ENCODE measurements at places on chromosomes 3 and 15.
A peak's percentile ranks its signal among the peaks of the same experiment; 100 is the strongest.

GRCh38 chr15:89003865-89004725 is 84.2 kb upstream of the ABHD2 start:
- DNase-seq, result no peak

- no peak for DNase-seq
These were observed 37.9 kb downstream of the IQCB1 start for GRCh38 chr3:121796970-121797369.

DNA sequence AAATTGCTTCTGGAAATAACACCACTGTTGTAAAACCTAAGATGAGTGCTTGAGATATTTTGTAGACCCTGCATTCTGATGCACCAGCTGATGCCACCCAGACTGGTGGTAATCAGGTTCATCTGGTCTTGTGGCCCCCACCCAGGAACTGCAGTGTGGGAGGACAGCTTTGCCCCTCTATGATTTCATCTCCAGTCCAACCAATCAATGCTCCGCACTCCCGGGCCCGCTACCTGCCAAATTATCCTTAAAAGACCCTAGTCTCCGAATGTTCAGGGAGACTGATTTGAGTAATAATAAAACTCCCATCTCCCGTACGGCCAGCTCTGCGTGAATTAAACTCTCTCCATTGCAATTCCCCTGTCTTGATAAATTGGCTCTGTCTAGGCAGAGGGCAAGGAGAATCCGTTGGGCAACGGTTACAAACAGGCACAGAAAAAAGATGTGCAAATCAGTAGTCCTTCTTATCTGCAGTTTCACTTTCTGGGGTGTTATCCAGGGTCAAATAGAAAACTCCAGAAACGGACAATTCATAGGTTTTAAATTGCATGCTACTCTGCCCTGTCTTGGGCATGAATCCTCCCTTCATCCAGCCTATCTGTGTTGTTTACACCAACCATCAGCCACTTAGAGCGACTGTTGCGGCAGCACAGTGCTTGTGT is 29.2 kb upstream of the TRPM1 start:
- DNase-seq, result no peak

- no peak for DNase-seq
These were observed 231.3 kb downstream of the KLF13 start for GRCh38 chr15:31557899-31558298.

GRCh38 chr15:77454951-77455350 is 34.3 kb downstream of the HMG20A start:
- no peak for DNase-seq

- DNase-seq, result no peak
These were observed 47.3 kb downstream of the PTPRG start for GRCh38 chr3:61608711-61609110.

GRCh38 chr3:108271626-108272025 is 24.7 kb upstream of the HHLA2 start:
- no peak for DNase-seq

DNA sequence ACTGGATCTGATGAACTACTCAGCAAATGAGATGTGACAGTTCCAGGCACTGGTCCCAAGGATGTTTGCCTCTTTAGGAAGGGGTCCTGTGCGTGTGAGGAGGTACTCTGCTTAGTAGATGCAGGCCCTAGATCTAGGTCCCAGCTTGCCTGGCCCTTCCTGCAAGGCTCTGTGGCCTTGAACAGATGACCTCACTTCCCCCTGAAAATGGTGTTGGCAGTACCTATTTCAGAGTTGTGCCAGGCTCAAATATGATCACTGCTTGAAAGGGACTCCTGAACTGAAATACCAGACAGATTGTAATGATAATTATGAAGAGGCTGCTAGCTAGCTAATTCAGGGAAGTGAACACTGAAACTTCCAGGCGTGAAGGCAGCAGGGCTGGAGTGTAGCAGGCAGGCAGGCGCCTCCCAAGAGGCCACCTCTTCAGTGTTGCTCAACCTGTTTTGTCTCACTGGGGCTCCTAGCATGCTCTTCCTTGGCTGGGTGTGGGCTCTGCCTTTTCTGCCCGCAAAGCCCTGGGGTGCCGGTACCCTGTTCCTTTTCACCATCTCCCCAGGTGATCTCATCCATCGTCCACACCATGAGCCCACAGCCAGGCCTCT is 24.1 kb upstream of the CPNE9 start:
- DNase-seq, result no peak

DNA sequence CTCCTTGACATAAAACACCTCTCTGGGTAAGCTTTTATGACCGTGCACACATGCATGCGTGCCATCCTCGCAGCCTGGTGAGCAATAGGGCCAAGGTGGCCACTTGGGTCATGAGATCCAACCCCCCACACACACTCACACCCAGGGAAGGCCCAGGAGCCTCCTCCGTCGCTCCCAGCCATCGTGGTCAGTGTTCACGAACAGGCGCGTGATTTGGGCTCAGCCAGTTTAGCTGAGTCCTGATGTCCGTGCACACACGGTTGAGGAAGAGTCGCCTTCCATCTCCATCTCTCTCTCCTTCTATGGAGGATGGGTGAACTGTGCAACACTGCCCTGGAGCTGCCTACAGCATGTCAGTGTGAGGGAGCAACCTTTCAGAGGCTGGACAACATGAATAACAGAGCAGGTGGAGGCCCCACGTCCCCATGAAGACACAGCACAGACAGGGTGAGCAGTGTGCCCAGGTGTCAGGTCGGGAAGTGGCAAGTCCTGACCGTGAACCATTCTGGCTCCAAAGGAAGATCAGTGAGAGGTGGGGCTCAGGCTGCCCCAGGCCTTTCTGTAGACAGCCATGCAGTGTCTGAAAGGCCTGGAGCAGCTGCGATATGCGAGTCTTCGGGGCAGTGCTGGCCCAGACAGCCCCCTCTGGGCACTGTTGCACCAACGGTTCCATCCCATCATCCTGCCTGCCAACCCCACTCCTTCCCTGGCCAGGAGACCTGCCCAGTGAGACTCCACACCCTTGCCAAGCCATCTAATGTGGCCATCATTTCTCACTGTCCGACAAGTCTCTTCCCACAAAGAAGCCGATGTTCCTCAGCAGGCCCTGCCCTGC is 253.4 kb downstream of the OCA2 start:
- DNase-seq, result no peak

DNA sequence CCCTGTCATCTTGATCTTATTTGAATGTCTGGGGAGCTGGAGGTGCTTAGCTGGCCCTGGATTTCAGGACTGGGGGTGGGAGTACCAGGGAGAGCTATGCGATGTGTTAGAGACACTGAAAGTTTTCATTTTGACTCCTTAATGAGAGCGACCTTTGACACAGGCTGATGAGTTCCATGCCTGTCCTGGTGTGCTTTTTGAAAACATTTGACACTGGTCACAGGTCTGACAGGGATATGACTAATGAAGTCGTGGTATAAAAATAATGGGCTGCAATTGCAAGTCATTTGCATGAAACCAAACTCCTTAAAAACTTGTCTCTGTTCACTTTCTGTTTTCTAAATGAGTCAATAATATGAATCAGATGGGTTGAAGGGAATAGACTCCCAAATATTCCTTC is 81.9 kb downstream of the MECOM start:
- DNase-seq, result no peak

- DNase-seq, result no peak
These were observed 20.1 kb downstream of the SLC15A2 start for GRCh38 chr3:121914081-121914998.

DNA sequence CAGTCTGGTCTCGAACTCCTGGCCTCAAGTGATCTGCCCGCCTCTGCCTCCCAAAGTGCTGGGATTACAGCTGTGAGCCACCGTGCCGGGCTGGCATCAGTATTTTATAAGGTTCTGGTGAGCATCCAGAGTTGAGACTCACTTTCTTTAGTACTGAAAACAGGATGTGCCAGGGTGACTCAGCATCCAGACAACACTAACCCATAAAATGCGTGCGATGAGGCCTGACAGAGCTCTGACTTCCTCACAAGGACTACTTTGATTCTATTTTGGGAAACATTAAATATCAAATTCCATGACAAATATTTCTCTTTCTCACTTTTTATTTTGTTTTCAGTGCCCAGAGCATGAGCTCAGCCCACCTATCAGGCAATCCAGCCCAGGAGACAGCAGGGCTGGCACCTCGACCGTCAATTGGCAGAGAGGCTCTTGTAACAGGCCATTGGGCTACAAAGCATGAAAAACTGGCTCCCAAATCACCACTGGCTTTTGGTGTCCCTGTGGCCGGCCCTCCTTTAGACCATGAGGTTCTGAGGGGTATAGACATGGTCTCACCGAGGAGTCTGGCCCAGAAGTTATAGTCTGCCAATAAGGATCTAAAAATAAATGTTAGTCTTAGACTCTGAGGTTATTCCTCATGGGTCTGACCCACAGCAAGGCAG is 75.0 kb downstream of the FEM1B start:
- peak; percentile 84 for DNase-seq

DNA sequence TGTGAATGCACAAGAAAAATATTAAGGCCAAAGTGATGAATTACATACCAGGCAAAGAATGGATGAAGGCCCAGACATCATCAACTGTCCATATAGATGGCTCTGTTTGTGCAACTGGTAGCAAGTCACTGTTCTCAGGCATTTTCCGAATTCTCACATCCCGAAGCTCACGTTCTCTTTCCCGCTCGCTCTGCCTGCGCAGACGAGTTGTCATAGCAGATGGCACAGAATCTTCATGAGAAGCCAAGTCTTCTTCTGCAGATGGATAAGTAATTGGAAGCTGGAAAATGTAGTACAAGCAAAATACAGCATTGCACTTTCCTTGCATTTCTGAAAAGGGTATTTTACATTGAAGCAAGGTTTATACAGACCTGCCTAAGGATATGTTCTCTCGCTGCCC is 64.6 kb downstream of the GPR160 start:
- DNase-seq, result no peak

GRCh38 chr3:119352863-119353527 is 58.8 kb downstream of the ARHGAP31 start:
- DNase-seq, result no peak

DNA sequence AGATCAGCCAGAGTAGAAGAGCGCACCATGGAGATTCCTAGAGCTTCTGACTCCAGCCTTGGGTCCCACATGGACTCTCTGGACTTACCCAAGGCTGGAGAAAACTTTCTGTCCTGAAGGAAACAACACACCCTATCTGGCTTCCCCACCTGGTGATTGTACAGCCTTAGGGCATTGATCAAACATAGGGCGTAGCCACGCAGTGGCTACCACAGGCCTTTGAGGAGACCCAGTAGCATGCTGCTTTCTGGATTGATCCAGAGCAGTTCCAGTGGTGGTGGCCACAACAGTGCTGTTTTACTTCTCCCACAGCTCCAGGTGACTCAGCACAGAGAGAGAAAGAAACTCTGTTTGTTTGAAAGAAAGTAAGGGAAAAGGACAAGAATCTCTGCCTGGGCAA is 23.5 kb downstream of the PYDC2 start:
- no peak for DNase-seq

DNA sequence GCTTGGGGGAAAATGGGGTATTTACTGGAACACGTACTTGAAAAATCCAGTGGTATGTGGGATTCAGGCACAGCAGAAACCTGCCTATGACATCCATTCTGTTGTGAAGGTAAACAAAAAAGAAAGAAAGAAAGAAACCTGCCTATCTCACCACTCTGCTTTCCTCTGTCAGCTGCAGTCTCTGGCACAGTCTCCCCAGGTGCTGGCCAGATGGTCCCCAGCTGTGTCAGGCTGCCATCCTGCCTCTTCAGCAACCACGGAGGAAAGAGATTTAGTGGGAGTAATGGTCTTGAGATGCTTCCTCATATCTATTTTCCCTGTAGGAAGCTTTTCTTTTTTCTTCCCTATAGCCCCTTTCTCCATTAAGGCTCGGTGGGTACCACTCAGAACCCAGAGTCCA is 2.5 kb upstream of the PXYLP1 start:
- no peak for DNase-seq

GRCh38 chr15:60839510-60840211 is 360.7 kb upstream of the ICE2 start:
- no peak for DNase-seq

GRCh38 chr3:182233957-182234356 is 522.2 kb downstream of the SOX2 start:
- DNase-seq, result no peak

DNA sequence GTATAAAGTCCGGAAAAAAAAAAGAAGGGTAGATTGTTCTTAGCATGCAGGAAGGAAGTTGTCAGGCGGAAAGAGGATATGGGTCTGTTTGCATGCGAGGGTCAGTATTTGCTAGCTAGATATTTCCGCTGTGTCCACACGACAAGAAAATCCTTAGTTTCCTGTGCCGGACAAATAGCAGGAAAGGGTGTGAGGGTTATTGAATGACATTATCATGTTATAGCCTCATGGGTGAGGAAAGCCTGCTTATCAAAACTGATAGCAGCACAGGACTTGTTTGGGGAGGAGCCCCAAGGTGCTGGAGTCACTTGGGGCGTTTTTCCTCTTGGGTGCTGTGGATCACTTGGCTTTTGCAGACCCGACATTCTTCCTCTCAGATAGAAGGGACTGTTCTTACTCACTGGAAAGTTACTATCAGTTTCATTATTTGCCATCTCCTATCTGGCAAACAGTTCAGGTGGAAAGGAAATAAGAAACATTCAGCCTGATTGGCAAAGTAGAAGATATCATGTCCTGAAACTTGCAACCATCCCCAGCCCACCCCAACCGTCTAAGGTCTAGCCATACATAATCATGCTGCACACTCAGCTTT is 127.2 kb upstream of the DPH6 start:
- DNase-seq, result no peak

DNA sequence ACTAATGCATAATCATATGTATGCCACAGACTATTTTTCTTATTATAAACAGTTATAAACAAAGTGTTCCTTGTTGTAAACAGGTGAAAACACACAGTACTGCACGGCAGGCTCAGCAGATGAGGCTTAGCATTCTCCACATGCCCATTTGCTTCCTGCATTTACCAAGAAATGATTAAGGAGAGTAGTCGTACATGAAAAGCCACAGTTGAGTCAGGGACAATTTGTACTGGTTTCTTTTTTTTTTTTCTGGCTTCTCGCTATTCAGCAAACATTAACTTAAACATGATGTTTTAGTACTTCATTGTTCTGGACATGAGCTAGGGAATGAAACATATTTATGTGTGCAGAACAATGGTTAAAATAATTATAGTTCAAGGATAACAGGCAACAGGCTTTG is 63.4 kb downstream of the GHSR start:
- DNase-seq, result no peak

- no peak for DNase-seq
These were observed 109.5 kb upstream of the TMC3 start for GRCh38 chr15:81483496-81483895.

DNA sequence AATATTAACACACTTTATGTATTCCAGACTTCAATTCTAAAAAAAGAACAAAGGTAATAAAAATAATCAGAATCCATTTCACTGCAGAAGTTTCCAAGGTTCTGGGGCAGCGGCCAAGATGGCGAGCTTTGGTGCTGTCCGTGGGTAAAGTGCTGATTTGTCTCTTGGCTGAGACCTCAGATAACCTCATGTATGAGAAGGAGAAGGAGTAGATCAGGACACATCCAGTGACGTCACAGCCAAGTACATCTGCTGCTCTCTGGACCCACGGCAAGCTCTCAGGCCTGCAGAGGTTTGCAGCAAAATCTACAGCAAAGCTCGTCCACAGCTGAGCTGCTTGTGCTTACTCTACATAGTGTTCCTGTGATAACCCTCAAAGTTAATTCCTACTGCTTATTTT is 165.7 kb downstream of the MAGI1 start:
- DNase-seq, result no peak

Measured in T1000 (cell line).